ENCODE measurements at places on chromosomes 12 and 14. TPM values are rescaled to one million over a fixed set of nuclear protein-coding genes. Genes with fewer than 3 reads are reported as not detected.

KRT2 gene
- not detected for total RNA-seq

C2CD5 gene
- total RNA-seq = 10.8 TPM

BDKRB1 gene
- total RNA-seq = not detected

ABCD2 gene
- total RNA-seq = 0.03 TPM

DNA sequence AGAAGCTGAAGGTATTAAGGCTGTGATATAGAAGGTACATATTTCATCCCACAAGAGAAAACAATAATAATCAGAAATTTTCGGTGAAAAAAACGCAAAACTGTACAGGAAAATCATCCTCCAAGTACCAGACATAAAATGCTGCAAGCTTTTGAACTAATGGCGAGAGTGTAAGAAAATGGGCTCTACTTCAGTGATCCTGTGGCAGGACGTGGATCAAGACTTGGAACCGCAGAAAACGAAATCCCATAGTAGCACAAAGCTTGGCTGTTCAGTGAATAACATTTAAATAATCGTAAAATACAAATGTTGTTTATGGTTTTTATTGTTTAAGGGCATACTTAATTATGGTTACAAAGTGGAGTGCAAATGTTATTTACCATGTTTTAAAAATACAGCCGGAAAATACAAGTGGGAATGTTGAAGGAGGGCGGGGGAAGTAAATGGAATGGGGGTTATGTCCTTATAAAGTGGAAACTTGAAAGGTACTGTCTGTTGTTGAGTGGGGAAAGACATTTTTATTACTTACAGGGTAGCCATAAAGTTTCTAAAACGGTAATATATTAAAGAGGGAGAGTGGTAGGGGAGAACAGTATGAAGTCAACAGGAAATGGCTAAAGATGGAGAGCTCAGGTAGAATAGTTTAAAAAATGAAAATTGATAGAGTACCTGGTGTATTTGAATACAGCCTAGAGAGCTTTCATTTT, 1.1 kb downstream of the SMIM10L1 start:
- no peak for DNase-seq

DNA sequence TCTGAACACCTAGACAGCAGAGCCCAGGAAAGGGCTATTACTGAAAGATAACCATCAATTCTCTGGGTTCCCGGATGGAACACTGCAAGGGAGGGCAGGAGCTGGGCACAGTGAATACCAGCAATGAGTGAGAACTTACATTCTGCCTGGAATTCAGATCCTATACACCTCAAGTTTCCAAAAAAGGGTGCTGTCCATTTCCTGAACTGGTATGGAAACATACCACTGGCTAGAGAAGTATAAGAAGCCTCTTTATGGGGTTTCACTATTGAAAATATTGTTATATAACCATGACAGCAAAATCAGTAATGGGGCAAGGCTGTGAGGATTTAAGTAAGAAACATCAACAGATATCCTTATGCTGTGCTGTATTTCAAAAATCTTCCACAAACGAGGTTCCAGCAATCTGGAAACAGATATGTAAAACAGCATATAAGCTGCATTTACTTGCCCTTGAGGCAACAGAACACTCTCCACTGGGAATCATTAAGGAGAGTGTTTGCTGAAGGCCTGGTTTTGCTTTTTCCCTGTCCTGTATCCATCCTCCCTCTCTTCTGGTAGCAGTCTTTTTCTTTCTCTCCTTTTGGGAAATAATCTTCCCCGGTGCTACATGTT, 53.3 kb upstream of the GTF2A1 start:
- DNase-seq = no peak

DNA sequence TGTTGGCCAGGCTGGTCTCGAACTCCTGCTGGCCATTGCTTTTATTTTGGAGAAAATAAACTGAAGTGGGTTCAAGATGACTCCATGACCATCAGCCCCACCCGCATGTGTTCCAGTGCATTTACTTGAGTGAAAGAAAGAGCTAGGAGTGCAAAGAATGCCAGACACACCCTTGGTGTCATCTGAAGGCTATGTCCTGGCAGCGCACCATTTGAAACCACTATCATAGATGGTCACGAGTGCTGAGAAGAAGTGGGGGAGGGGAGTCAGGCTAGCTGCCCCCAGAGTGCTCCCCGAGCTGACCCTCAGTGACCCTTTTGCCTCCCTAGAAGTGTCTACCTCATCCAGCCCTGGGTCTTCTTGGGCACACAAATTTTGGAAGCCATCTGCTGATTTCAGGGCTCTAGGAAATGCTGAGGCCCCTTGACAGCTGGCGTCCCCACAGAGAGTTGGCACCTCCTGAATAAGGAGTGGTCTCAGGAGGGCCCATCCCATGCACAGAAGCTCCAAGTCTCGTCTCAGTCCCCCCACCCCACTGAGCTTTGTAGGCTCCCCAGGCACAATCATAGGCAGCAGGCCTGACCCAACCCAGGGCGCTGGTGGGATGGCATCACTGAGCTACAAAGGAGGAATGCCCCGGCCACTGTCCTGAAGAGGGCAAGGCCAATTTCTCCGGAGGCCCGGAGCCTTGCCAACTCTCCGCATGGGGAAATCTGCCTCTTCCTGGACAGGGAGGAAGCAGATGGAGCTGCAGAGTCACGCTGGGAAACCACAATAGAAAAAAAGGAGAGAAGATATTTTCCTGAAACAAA, 28.0 kb downstream of the PXN start:
- no peak for DNase-seq

GRCh38 chr12:47268501-47269454, 189.0 kb upstream of the AMIGO2 start:
- DNase-seq = no peak

GRCh38 chr12:69204191-69204590, 35.2 kb upstream of the CPSF6 start:
- no peak for DNase-seq

- no peak for DNase-seq
Observed at GRCh38 chr14:61642614-61642982, 52.7 kb upstream of the HIF1A start.

DNA sequence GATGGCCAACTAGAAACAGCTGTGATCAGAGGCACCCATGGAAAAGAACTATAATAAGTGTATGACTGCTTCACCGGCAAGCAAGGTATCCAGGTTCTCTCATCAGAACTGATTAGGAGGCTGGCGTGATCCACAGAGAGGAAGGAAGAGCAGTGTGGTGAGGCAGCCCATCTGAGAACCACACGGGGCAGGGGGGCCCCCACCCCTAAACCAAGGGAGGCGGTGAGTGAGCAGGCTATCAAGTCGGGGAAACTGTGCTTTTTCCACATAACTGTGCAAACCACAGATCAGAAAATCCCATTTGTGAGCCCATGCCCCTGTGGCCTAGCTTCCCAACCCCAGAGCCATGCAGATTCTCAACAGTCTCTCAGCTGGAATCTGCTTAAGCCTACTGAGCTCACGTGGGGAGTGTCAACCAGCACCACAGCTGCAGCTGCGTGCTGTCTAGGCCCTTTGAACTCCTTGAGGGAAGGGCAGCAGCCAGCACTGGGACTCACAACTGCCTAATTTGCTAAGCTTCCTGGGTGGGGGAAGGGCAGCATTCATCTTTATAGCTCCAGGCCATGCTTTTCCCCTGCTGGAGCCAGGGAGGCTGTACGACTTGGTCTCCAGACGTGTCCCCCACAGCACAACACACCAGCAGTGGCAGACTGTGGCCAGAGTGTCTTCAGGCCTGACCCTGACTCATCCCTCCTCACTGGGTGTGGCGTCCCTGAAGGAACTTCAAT, 444.4 kb upstream of the ATP2B1 start:
- no peak for DNase-seq

- DNase-seq = no peak
Observed at GRCh38 chr14:97266653-97267052, 469.5 kb downstream of the VRK1 start.

DNA sequence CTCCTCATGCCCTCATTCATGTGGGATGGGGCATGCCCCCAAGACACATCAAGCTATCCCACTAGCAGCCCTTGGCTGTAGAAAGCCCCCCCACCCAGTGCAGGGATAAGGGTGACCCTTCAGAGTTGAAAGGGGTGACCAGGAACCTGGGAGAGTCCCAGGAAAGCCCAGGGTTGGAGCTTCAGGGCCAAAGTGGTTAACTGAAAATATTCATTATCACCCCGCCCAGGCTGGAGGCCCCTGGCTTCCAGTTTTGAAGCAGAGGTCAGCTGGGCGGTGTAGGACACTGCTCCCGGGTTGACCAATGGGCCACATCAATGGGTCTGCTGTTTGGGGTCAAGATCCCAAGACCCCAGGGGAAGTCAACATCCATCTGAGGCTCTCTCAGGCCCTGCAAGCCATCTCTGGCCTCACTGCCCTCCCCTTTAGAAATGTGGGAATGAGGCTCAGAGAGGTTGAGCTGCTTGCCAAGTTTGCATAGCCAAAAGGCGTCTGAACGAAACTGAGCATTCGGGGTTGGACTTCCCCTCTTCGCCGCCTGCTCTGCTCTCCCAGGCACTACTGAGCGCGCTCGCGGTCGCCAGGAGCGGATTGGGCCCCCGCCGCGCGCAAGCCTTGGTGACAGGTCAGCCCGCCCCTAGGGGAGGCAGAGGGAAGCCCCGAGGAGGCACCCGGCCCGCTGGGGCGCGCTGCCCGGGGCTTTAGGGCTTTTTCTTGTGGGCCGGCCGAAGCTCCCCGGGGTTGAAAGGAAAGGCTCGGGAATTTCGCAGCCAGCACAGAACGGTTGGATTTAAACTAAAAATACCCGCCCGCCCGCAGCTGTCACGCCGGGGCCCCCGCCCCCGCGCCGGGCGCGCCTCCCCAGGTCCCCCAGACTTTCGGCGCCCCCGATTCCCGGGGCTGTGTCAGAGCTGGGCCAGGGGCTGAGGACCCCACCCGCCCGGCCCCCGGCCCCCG, 576 bp downstream of the SYNE3 start:
- DNase-seq = peak; percentile 72

DNA sequence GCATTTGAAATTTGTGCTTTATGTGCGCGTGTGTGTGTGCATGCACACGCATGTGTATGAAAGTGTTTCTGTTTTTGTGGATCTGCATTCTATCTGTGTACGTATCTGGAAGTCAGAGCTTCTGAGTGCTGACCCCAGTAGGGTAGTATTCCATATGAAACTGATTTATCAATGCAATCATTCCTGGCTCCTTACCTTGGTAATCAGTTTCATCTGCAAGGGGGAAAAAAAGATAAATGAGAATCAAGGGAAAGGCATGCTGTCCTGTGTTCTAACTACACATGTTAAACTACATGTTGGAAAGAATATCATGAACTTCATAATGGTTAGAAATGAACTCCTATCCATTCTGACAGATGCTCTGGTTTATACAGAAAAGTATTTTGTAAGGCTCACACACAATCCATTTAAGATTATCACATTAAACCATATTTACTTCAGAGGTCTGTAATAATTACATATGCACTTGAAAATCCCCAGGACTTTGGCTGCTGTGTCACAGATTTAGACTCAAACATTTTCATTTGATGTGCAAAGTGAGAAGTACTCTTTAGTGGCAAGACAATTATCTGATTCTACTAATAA, 276.1 kb upstream of the LMO3 start:
- DNase-seq = no peak

GRCh38 chr14:33730156-33730555, 220.7 kb downstream of the EGLN3 start:
- DNase-seq = no peak

DNA sequence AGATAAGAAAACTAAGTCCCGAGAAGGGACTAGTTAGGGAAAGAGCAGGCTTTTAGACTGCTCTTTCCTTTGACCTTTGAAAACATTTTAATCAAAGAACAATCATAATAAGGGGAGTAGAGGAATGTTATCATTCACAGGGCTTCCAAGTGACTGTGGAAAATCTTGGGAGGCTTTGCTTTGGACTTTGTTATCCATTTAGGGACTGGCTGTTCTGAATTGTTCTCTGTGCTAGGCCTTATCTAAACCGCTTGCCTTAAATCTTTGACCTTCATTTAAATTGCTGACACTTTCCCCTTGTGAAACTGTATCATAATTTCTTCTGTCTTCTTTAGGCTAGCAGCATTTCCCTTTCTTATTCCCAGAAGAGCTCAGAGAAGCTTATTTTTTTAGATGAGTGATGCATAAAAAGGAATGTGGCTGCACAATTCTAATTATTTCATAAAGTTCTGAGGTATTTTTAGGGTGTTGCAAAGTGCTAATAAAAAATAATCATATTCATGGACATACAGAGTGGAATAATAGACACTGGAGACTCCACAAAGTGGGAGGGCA, 9.5 kb upstream of the CALM1 start:
- DNase-seq = no peak

DNA sequence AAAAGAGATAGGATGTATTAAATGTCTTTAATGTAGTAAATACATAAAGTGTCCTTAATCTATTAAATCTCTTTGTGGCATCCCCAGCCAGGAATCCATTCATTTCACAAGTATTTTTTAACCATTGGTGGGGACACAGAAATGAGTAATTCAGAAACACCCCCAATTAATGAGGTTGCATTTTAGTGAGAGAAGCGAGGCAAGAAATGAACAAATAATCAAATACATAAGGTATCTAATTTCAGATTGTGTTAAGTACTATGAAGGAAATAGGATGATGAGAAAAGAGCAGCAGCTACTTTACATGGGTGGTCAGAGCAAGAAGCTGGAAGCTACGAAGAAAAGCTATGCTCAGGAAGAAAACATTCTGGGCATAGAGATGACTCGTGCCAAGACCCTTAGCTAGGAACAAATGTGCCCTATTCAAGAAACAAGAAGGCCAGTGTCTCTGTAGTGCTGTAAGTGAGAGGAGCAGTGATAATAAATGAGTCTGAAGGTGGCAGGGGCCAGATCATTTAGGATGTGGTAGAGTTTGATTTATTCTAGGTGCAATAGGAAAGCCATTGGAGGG, 60.5 kb upstream of the IGF1 start:
- DNase-seq = no peak

DNA sequence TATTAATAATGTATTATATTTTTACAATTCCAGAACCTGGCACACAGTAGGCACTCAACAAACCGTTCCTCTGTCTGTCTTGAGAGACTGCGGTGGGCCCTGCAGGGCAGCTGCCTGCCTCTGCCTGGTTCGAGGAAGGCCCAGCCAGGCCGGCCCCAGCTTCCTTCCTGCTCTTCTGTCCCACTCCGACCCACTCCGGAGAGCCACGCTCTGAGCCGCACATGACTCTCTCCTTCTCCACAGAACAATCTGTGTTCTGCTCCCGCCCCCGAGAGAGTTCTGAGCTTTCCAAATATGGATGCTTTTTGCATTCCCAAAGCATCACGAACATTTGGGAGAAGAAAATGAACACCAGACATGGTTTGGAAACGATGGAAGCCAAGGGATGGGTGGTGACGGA, 57.3 kb downstream of the TTC7B start:
- no peak for DNase-seq

GRCh38 chr14:99258876-99259726, 12.9 kb downstream of the BCL11B start:
- DNase-seq = no peak
